ENCODE measurements at places on chromosomes 4 and X.

DNA sequence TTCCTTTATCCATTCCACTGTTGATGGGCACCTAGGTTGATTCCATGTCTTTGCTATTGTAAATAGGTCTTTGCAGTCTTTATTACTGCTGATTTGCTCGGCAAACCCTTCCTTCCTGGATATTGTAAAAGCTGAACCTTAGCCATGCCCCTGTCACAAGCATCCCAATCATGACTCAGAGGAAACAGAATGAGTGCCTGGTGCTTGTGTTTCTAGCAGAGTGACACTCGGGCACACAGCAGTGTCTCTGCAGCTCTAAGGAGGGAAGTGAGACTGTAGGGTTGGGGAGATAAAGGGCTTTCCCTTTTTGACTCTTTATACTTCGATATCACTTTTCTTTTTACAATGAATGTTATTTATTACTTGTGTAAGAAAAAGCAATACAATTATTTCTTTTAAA is 83.3 kb downstream of the AKAP4 start:
- DNase-seq, result no peak

- DNase-seq, result no peak
Measured at GRCh38 chr4:159983082-159983481, 880.2 kb downstream of the RAPGEF2 start.

GRCh38 chr4:77454858-77455257 is 150.8 kb upstream of the CXCL13 start:
- DNase-seq, result no peak

DNA sequence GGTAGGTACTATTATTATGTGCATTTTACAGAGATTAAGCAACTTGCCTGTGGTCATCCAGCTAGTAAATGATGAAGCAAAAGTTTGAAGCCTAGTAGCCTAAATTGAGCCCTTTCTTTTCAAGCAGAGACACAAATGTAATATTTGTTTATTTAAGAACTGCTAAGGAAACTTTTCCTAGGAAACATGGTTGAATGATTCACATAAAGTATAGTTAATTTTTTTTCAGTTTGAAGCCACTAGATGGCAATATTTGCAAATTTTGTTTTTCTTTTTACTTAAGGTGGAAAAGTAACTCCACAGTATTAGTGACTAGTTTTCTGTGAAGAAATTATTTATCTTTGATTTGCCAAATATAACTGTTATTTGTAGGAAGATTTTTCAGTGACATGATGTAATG is 52.8 kb upstream of the ANKRD17 start:
- no peak for DNase-seq

DNA sequence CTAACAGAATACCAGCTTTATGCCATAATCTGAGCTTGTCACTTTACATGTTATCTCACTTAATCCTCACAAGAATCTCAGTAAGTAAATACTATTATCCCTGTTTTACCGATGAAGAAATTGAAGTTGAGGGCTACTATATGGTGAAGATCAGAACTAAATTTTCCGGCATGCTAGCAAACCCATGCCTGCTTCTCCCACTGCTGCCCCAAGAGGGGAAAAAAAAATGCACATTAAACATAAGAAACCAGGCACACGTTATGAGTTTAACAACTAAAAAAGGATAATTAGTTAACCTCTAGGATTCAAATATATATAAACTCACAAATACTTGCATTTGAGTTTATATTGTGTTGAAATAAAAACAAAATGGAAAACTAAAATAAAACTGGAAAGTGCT is 10.8 kb downstream of the SLC10A7 start:
- DNase-seq, result no peak

DNA sequence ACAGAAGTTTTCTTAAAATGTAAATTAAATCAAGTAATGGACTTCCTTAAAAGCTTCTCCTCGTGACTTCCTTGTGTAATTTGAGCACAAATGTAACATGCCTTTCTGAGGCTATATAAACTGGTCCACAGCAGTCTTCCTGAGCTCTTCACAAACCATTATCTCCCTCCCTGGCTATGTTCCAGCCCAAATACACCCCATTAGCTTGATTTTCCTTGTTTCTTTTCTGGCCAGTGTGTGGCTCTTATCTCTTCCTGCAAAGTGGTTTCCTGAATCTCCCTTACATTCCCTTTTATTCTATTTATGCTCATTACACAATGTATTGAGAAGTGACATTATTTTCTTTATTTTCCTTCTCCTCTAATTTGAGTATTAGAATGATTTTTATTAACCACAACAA is 1085.3 kb upstream of the PCDH10 start:
- DNase-seq, result no peak

DNA sequence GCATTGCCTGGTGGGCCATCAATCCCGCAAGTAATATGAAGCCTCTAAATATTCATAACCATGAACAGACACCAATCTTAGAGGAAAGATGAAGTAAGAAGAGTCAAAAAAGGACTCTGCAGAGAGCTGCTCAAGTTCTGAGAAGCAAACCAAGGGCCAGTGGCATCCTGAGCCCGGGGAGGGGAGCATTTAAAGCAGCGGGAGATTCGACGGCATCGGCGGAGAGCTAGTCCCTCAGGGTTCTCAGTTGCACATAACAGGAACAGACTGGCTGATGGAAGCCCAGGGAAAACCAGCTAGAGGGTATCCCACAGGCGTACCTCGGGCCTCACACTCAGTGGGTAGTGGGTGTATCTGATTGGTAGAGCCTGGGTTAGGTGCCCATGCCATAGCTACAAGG is 4.9 kb upstream of the PNMA6E start:
- DNase-seq, result no peak

- DNase-seq, result no peak
Measured at GRCh38 chr4:156619154-156619934, 352.3 kb downstream of the PDGFC start.

DNA sequence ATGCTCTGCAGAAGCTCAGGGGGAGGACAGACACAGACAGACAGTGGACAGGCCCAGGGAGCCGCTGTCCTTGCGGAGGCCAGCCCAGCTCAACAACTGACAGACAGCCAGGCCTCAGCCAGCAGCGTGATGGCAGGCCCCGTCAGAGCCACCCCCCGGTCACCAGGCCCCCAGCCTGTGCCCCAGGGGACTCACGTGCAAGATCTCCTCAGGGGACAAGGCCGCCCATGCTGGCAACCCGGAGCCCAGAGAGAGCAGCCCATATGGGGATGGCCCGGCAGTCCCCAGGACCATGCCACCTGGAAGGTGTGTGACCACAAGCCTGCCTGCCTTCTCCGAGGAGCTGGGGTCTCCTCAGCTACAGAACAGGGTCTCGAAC is 28.0 kb upstream of the MXD4 start:
- no peak for DNase-seq

DNA sequence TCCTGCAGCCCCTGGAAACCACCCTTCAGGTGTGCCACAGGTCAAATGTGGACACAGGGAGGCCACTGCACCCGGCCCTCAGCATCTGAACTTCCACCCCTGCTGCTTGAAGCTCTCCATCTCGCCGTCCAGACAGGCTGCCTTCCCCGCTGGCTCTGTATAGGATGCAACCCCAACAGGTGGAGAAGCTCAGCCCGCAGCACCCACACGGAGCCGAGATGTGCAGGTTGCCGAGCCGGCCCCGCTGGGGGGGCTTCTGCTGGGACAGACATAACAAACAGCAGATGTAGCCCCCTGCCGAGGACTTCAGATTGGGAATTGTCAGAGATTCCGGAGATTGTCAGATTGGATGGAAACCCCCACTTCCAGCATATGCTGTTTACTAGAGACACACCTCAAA is 20.5 kb downstream of the TMEM187 start:
- no peak for DNase-seq

- DNase-seq, result no peak
Measured at GRCh38 chrX:68443155-68443868, 10.0 kb upstream of the OPHN1 start.

DNA sequence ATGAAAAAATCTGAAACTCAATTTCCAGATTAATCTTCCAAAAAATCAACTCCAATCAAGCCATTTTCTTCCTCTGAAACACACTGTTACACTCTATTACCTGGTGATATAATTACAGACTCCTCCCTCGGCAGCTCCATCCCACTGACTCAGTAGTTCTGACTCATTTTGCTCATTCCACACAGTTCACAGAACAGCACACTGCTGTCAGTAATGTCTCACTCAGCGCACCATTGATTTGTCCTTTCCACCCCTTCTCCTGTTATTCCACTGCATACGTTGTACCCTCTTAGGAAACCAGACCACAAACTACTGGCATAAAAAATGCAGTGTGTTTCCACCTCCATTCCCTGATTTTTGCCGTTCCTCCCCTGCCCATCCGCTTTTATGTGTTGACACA is 212.7 kb downstream of the SLIT2 start:
- DNase-seq, result no peak

DNA sequence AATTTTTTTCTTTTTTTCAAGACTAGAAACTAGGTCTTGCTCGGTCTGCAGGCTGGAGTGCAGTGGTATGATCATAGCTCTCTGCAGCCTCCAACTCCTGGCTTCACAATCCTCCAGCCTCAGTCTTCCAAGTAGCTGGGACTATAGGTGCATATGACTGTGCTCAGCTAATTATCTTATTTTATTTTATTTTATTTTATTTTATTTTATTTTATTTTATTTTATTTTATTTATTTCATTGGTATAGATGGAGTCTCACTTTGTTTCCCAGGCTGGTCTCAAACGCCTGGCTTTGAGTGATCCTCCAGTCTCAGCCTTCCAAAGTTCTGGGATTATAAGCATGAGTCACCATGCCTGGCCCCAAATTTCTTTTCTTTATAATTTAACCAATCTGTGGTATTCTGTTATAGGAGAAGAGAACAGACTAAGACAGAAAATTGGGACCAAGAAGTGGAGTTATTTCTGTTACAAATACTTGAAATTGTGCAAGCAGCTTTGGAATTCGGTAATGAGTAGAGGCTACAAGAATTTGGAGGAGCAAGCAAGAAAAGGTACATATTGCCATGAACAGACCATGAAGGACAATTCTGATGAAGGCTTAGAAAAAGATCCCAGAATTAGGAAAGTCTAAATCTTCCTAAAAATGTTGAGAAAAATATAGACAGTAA is 4.0 kb upstream of the PRDM5 start:
- no peak for DNase-seq

DNA sequence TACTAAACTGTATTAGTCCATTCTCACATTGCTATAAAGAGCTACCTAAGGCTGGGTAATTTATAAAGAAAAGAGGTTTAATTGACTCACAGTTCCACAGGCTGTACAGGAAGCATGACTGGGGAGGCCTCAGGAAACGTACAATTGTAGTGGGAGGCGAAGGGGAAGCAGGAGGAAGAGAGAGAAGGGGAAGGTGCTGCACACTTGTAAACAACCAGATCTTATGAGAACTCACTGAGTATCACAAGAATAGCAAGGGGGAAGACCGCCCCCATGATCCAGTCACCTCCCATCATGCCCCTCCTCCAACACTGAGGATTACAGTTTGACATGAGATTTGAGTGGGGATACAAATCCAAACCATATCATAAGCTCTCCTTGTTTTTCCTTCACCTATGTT is 40.9 kb downstream of the RPA4 start:
- DNase-seq, result no peak

DNA sequence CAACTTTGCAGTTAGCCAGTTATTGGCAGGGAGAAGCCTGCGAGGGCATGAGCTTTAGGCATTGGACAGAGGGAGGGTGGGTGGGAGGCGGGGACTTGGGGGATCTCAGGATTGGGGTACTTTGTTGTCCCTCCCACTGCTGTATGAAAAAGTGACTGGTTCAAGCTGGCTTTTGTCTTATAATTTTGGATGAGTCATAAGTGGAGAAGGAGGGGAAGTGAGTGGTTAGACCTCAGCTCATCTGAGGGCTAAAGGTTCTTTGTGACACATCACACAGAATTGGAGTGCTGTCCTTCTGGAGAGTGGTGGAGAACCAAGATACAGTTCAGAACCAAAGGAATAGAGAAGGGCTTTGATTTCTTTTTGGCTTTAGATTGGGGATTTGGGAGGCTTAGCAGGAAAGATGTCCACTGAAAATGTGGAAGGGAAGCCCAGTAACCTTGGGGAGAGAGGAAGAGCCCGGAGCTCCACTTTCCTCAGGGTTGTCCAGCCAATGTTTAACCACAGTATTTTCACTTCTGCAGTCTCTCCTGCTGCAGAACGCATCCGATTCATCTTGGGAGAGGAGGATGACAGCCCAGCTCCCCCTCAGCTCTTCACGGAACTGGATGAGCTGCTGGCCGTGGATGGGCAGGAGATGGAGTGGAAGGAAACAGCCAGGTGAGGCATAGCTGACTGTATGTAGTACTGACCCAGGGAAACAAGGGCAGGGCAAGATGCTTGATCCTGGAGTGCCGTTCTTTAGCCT is at the start of gene SLC4A4:
TSS of gene SLC4A4 (plus strand) at position 175 of the 748 bp plus-strand sequence.
- DNase-seq, result no peak

GRCh38 chrX:155592331-155592730 is 20.4 kb downstream of the TMLHE start:
- DNase-seq, result no peak

DNA sequence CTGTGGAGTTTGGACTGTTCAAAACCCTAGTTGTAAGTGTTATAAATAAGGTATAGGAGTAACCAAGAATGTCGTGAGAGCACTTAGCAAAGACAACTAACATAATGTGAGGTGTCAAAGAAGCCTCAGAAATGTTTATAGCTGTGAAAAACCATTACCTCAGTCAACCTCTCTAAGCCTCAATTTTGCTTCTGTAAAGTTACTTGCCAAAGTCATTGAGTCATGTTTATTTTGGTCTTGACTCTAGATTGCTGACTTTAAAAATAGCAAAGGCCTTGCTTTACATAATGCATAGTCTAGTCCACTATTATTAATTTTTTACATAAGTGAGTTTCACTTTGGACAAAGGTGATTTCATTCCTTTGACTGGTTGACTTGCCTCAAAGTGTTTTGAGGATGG is 257.6 kb upstream of the CXXC4 start:
- no peak for DNase-seq

DNA sequence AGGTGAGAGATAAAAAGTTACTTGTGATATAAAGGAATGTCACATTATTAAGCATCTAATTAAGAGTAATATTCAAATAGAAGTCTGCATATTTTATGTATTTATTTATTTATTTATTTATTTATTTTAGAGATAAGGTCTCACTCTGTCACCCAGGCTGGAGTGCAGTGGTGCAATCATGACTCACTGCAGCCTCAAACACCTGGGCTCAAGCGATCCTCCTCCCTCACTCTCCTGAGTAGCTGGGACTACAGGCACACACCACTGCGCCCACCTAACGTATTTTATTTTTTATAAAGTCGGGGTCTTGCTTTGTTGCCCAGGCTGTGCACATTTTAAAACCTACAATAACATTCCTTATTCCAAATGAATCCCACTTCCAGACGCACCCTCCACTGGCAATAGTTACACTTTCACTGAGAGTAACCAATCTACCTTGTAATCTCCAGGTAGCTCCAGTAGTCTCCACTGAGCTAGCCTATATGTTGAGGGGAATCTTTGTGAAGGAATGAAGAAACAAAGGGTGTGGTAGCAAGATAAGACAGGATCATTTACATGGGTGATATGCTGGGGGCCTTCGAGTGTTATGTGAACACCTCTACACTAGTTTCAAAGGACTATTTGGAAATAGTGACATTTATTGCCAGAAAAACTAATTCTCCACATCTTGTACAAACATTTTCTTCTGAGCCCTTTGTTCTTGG is 11.9 kb downstream of the SH3D19 start:
- no peak for DNase-seq
